ENCODE measurements at places on chromosomes 3 and 15.

DNA sequence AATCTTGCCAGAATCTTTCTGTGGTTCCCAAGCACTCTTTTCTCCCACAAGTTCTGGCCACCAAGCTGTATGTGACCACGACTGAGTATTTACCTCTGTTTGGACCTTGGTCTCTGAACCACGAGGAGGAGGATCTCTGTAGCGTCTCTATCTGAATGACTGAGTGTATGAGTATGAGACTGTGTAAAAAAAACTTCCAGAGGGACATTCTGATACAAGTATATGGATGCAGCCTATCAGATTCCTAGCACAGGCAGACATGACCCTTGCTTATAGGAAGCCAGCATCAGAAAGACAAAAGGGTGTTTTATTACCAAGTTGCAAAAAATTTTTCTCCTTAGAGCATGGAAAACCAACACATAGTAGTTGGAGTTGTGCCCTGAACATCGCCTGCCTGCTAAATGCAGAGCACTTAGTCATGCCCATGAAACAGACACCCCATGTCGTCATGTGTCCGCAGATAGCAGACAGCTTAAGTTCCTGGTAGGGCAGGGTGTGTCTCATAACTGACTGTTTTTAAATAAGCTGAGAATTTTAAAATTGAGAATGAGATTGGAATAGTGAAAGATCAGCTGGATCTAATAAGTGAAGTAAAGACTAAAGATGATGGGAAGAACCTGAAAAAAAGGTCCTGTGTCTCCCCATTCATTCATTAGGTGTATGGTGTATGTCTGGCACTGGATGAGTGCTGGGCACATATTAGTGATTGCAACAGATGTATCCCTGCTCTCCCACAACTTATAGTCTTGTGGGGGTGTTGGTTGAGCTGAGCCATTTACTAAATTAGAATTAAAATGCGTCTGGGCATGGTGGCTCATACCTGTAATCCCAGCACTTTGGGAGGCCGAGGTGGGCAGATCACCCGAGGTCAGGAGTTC is 30.9 kb downstream of the DAG1 start:
- DNase-seq: no peak

DNA sequence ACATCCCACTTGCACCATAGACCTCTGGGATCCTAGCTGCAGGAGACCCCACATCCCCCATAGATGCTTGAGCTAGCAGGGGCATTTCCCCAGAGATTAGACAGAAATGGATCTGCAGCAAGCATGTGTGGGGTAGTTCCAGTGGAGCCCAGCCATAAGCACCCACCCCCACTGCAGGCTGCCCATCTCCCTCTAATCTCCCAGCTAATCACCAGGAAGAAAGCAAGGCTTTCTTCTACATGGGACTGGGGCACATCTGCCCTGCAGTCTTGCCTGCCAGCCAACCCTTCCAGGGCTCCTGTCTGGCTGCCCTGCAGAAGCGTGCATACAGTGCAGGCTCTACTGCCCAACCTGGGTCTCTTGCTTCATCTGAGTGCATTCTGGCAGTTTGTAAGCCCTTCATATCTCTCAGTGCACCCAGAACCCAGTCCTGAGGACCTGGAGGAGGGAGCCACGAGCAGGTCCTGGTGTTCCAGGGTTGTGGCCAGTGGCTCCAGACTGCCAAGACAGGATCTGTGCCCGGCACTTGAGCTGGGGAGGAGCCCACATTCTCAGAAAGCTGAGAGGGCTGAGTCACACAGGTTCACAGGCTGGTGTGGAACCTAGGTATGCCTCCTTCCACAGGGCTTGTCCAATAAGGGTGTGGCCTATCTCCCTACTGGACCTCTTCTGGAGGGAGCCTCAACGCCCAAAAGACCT is 49.9 kb upstream of the IGSF11 start:
- no peak for DNase-seq

DNA sequence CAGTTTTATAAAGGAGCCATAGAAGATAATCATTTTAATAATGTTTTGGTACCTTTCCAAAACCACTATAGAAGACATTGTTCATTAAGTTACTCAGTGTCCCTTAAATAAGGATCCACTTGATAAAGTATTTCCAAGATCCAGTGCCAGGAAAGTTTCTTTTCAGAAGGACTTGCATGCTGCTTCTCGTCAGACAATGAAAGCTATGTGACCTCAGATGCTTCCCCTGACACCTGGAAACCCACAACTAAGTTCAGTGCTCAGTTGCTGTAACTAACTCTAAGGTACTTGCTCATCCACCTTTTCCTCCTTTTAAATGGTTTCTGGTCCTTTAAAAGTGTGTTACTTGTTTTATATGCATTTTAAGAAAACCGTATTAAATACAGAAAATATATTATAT is 7.3 kb downstream of the SSR3 start:
- no peak for DNase-seq

GRCh38 chr3:57756528-57757401 is 656 bp downstream of the SLMAP start:
- peak; percentile 1 for DNase-seq

GRCh38 chr3:58355179-58355578 is 22.5 kb downstream of the PXK start:
- no peak for DNase-seq

GRCh38 chr3:73999501-73999900 is 374.8 kb upstream of the PDZRN3 start:
- DNase-seq: no peak

DNA sequence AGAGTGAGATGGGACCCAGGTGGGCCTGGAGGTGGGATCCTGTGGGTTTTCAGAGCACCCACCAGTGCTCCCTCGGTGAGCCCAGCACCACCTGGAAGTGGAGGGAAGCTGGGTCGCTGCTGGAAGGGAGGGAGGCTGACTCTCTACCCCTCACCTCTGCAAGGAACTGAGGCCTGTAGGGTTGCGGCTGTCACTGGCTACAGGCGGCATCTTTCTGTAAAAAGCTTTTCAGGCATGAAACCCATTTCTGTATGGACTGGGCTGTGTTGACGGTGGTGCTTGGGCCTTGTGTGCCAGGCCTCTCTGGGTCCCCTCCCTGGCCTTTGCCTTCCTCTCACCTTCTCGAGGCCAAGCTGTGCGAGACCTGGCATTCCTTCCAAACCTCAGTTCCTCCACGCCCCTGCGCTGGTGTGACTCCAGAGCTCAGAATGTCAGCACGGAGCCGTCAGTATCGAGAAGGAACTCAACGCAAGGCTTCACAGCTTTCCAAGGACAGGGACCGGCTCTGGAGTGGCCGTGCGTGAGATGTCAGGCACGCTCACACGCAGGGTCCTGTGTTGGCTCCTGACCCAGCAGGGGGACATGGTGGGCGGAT is 16.6 kb downstream of the ABTB1 start:
- no peak for DNase-seq

- DNase-seq: no peak
Measured at GRCh38 chr15:82804575-82804949, 1.3 kb downstream of the FSD2 start.

All from stimulated activated CD4-positive, alpha-beta T cell treated with anti-CD3 and anti-CD28 coated beads, Interleukin-1b, Interleukin-23, amount 100 ng/mL, for 24 hours (primary cell).